ENCODE measurements at places on chromosomes 5 and 9. TPM values are rescaled to one million over a fixed set of nuclear protein-coding genes. Genes with fewer than 3 reads are reported as not detected.
A peak's percentile ranks its signal among the peaks of the same experiment; 100 is the strongest.

GRCh38 chr5:125551246-125551645 is 804.8 kb upstream of the ZNF608 start:
- DNase-seq = no peak

GRCh38 chr9:130301483-130302286 is 36.1 kb downstream of the HMCN2 start:
- peak; percentile 70 for DNase-seq

GRCh38 chr5:113031557-113031956 is 55.0 kb downstream of the DCP2 start:
- DNase-seq = no peak

GRCh38 chr9:77987081-77987656 is 44.4 kb downstream of the GNAQ start:
- DNase-seq = no peak

- DNase-seq = no peak
Measured at GRCh38 chr5:102596951-102597350, 98.2 kb upstream of the SLCO6A1 start.

DNA sequence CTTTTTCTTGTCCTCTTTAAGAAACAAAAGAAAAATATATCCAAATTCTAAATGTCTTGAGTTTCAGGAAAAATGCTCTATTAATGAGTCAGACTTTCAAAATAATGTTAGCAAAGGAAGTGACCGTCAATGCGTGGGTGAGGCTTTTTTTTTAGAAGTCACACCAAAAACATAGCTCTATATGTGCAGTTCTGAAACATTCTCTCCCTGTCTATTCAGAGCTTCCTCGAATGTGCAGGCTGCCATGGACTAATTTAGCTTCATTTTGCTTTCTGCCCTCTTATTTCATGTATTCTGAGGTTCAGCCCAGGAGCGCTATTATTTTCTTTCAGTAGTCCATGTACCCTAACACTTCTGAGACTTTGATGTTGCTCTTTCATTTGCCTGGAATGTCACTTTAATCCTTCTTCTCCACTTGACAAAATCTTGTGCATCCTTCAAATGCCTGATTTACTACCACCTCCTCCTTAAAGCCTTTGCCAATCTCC is 72.5 kb upstream of the RASA1 start:
- no peak for DNase-seq

DNA sequence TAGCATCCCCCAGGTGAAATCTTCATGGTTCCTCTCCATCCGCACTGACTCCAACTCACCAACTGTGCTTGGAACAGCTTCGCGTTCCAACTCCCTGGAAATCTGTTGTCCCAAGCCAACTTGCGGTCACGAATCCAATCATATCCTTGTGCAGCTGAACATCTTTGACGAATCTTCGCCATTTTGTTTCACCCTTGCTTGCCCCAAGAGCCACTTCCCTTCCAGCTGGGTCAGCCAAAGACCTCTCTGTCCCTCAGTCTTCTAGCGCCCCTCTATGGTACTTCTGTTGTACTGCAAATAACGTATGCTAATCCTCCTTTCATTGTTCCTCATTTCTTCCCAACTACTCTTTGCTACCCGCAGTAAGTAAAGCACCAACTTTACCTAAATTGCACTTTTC is 61.0 kb upstream of the TARS1 start:
- DNase-seq = no peak

- no peak for DNase-seq
Measured at GRCh38 chr5:152907488-152908245, 502.6 kb upstream of the NMUR2 start.

- DNase-seq = no peak
Measured at GRCh38 chr9:118570066-118570465, 799.2 kb downstream of the BRINP1 start.

GRCh38 chr5:173629628-173630027 is 13.2 kb upstream of the BOD1 start:
- no peak for DNase-seq

Gene ARID3C
- polyA plus RNA-seq = 0.18 TPM

Gene ANKRD20A1
- polyA plus RNA-seq = not detected

Gene FSTL4
- 5.2 TPM for polyA plus RNA-seq

Gene OR1Q1
- polyA plus RNA-seq = not detected
